ENCODE measurements at places on chromosomes 13 and 19.

- peak; percentile 29 for DNase-seq
Observed at GRCh38 chr19:32519023-32519422, 62.0 kb upstream of the PDCD5 start.

GRCh38 chr13:24997367-24997967 is 98.5 kb upstream of the PABPC3 start:
- peak; percentile 26 for DNase-seq

DNA sequence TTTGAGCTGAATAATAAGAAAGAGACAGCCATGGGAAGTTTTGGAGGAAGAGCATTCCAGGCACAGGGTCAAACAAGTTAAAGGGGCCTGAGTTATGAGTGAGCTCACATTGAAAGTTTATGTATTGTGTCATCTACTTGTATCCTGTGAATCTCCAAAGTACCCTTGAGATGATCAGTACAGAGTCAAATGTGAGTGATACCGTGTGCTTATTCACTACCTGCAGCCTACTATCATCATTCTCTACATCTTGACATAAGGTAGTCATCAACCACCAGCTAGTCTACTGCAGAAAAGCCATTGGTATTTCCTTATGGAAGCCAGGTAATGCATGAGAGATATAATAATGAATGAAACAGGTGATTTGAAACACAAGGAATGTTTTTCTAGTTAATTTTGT is 3.0 kb upstream of the KCTD12 start:
- no peak for DNase-seq

DNA sequence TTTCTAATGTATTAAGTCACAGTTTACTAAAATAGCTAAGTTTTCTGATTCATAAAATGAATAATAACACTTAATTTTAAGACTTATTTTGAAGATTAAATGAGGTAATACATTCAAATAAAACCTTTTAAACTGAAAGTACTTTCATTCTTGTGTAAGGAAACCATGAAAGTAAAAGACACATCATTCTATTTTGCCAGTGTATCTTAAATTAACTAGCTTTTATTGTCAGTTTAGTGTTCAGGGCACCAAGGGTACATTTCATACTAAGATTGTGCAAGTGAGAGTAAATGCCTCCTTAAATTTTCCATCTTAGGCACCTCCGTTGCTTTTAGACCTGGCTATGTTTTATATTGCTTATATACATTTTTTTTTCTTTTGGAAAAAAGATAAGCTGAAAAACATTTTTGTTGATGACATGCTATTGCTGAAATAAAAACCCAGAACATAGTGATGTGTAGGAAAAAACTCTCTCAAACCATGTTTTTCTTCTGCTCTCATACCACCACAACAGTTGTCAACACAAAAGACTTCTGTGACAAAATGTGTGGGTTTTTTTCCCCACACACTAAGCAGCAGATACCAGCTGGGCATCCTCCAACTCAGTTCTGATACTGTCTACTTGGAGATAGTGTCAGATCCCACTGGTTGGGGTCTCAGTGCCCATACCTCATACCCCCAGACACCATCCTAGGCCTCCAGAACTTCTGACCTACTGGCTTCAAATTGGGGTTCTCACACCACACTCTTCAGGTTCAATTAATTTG is 30.7 kb upstream of the LPAR6 start:
- DNase-seq: no peak

- no peak for DNase-seq
Observed at GRCh38 chr13:33125821-33126570, 109.8 kb downstream of the KL start.

DNA sequence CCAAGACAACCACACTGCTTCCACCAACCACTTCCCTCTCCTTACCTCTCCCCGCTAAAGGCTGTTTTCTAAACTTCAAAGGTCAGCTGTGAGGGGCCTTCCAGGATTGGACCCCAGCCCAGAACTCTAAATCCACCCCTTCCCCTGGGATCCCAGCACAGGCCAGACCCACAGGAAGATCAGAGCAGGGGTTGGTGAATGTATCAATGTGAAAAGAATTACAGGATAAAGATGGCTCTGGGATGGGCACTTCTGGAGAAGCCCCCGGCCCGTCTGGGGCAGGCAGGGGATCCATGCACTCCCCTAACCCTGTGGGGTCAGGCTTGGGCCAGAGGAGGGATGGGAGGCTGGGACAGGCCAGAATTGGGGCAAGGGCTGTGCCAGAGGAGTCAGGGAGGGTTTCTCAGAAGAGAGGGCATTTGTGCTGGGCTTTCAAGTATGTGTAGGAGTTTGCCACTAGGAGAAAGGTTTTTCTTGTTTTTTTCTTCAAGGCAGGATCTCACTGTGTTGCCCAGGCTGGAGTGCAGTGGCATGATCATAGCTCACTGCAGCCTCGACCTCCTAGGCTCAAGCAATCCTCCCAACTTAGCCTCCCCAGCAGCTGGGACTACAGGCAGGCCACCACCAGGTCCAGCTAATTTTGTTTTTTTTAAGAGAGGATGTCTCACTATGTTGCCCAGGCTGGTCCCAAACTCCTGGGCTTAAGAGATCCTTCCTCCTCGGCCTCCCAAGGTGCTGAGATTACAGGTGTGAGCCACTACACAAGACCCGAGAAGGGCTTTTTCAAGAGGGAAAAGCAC is 1.0 kb upstream of the MEF2B start:
- DNase-seq: no peak

- no peak for DNase-seq
Observed at GRCh38 chr19:13917888-13918406, 11.9 kb downstream of the CC2D1A start.

DNA sequence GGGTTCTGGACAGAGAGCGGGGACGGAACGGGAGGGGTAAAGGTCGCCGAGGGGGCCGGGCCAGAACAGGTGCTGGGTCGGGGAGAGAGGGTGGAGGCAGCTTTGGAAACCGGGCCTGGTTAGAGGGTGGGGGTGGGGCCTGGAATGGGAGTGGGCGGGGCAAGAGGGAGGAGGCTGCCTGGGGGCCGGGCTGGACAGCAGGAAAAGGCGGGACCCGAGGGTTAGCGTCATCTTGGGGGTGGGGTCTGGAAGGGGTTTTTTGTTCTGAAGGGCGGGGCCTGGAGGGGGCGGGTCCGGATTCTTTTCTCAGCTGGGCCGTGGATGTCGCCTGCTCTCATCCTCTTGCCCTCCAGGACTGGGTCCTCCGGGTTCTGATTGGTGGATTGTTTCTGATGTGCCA is 4.3 kb upstream of the ZNF813 start:
- no peak for DNase-seq

DNA sequence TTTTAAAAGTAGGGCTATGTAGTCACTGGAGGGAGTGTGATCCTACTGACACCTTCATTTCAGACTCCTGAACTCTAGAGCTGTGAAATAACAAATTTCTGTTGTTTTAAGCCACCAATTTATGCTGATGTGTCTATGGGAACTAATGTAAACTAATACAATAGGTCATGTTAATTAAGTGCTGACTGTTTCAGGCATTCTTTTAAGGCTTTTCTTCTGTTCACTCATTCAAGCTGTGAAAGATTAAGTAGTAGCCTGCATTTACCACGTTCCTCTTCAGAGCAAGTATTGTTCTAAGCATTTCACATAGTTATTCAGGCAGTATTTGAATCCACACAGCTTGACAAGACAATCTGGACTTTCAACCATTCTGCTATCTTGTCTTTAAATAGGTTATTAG is 1135.0 kb downstream of the SLITRK1 start:
- no peak for DNase-seq

- DNase-seq: peak; percentile 6
Observed at GRCh38 chr13:41054919-41055619, 6.2 kb upstream of the WBP4 start.

DNA sequence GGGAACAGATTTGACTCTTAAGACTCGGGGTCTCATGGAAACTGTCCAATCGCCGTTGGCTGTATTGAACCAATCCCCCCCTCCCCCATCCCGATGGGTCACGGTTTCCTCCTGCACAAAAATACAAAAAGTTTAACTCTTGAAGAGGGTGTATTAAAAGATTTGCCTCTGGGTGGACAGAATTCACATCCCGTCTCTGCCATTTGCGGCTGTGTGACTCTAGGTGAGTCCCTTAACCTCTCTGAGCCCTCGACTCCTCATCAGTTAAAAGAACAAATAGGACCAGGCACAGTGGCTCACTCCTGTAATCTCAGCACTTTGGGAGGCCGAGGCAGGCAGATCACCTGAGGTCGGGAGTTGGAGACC is 31.3 kb upstream of the FEM1A start:
- DNase-seq: no peak

DNA sequence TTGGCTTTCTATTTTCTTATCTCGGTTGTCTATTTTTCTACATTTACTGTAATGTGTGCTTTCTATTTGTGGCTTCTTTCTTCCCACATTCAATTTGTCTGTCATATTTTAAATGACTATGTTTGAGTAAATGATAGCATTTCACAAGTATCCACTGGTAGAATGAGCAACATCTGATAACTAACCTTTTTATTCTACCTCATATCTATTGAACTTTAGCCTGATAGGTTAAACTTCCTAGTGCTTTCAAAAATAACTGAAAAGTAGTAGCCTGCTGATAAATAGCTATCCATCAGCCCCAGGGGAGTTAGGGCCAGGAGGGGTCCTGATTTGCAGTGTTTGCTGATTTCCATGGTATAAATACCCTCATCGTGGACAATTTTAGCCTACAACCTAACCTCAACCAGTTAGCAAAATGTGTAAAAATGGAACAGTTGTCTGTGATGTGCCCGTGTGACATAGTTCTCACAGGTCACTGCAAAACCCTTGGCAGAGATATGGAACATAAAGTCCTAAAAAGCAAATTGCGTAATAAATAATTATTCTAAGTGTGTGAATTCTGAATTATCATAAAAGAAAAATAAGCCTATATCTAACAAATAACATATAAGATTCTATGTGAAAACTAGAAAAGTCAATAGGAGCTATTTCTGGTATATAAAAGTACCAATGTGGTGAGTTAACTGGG is 32.1 kb downstream of the KCTD12 start:
- no peak for DNase-seq

DNA sequence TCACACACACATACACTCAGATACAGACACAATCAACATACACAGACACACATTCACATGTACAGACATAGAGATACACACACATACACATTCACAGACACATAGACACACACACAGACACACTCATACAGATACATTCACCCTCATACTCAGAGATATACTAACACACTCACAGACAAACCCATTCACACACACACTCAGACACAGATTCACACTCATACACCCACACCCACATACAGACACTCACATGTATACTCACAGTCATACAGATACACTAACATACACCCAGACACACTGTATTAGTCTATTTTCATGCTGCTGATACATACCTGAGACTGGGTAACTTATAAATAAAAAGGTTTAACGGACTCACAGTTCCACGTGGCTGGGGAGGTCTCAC is 30.8 kb downstream of the GJA3 start:
- DNase-seq: no peak

- no peak for DNase-seq
Observed at GRCh38 chr13:72255908-72256307, 388.9 kb upstream of the DACH1 start.

- no peak for DNase-seq
Observed at GRCh38 chr13:95553581-95554385, 1.3 kb downstream of the CLDN10 start.

DNA sequence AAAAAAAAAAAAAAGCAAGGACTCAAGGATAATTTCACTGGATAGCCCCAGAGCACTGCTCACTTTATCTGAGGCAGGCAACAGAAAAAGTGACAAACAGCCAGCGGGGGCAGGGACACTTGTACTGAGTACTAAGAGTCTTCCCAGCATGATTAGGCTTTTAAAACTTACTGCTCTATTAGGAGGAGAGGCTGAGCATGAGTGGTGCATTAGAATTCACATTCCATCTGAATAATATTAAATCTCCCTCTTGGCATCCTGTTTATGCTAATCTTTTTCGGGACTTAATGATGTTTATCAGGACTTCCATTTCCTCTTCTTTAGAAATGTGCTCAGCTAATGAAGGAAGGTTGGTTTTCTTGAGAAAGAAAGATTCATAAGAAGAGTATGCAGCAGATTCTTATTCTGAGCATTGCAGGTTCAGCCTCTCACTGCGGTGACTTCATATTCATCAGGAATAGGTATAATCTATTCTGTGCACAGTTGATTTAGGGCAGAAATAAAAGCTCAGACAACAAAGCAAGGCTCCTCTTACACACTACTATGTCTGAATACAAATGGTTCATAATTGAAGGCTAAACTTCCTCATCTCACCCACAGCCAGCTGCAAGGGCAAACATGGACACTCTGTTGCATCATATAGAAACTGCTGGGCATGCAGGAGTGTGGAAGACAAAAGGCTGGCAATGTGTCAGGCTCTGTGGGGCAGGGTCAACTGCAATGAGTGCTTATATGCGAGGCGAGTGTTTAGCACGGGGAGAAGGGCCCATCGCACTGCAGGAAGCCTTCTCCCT is 107.0 kb downstream of the KL start:
- DNase-seq: no peak

DNA sequence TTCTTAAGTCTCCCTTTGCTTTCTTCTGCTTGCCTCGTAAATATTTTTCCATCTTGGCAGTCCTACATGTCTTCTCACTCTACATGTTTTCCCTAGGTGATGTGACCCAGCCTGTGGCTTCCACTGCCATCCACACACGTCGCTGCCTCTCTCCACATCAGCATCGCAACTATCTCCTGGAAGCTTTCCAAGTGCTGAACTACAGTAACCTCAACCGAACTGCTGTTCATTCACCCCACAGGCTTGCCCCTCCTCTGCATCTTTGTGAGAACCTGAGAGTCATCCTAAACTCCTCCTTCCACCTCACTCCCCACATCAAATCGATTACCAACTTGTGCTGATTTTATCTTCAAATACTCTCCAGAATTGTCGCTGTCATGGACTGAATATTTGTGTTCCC is 41.2 kb upstream of the USPL1 start:
- peak; percentile 75 for DNase-seq

- DNase-seq: peak; percentile 16
Observed at GRCh38 chr13:30354493-30355383, 47.4 kb upstream of the KATNAL1 start.

DNA sequence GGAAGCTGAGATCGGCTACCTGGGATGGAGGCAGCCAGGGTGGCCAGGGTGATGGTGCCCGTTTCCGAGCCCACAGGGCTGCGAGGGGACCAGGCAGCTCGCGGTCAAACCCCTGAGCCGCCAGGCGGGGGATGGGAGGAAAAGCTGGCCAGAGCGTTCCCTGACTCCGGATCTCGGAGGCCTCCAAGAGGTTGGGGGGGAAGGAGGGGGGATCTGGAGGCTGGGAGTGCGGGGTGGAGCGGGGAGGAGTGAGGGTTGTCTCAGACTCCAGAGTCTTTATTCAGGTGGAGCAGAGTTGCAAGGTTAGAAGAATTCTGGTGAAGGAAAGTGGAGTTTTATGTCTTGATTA is 1.1 kb downstream of the CACNG7 start:
- DNase-seq: no peak

DNA sequence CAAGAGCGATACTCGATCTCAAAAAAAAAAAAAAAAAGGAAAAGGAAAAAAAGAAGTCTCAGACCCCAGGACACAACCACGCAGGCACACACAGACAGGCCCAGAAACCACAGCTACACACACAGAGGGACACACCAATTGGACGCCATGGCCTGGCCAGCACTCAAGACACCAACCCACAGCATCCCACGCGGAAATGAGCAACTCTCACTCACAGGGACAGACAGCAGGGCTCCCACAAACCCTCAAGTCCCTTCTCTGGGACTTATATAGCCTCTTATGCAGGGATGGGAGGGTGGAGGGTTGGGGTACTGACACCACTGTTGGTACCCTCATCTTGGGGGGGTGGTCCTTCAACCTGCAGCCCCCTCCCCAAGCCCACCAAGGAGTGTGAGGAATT is 5.9 kb downstream of the NOTCH3 start:
- no peak for DNase-seq
